Ovary (tissue), 10 donors: ENCODE measurements at places on chromosomes 13 and 19. TPM values are rescaled to one million over a fixed set of nuclear protein-coding genes. Genes with fewer than 3 reads are reported as not detected.
A peak's percentile ranks its signal among the peaks of the same experiment; 100 is the strongest.

DNA sequence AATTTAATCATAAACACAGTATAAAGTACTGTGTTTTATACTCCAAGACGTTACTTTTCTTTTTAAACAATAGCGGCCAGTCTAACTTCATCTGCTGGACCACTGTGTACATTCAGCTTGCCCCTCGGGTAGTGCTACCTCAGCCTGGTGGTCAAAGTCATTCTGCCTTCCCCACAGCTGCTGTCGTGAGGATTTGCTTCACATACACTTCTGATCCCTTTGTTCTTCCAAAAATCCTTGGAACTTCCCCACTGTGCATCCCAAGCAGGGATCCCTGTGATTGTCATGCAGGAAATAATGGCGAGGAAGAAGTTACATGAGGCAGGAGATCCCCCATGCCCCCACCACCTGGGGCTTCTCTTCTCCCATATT lies 234.9 kb upstream of the STARD13 start:
- DNase-seq: no peak

DNA sequence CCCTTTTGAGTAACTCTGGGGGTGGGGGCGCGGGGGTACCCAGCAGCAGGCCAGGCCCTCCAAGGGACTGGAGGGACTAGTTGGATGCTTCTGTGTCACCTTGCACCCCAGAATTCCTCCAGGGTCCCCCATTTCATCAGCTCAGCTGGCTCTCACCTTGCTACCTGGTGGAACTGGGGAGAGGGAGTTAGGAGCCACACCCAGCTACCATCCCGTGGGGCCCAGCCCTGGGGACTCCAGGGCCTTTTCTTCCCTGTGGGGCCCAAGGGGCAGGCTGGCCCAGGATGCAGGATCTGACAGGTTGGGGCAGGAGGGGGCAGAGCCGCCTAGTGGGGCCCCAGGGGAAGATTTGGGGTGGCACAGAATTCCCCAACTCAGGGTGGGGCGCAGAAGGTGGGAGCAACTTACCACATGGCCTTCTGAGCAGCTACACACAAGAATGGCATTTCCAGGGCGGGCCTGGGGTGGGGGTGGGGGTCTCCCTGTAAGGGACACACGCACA lies 32.8 kb upstream of the NANOS3 start:
- DNase-seq: peak; percentile 52

GRCh38 chr19:15464394-15465385 lies at the start of gene RASAL3:
TSS of gene RASAL3 (minus strand) at chr19:15464544. CDS start at chr19:15464358, 186 bp downstream.
- no peak for DNase-seq

DNA sequence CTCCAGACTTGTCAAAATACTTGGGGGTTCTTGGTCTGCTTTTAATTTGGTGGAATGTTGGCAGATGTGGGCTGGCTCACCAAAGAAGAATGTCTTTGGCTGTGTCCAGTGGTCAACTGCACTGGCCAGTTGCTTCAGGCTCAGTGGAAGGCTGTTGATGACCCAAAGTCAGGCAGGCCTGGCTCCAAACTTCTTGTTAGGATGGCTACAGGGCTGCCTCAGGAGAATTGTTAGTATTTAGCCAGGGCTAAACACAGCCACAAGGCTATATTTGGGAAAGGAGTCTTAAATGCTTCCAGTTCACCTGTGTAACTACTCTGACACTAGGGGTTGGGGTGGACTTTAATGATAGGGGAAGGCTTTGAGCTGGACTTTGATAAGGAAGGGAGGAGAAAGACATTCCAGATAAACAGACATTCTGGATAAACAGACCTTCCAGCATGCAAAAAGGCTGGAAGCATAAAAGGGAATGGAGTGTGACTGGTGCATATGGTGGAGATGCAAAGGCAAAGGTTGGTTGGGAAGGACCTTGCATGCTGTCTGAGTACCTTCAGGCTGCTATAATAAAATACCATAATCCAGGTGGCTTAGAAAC lies 116.8 kb downstream of the FOXO1 start:
- DNase-seq: no peak

GRCh38 chr13:73171271-73171682 lies 112.5 kb downstream of the KLF5 start:
- no peak for DNase-seq

- DNase-seq: no peak
These were observed 83.0 kb downstream of the FNDC3A start for GRCh38 chr13:49058761-49059160.

S1PR5 gene
- total RNA-seq: 0.12 TPM

TLE2 gene
- total RNA-seq: 43.9 TPM
